ENCODE measurements at places on chromosomes 2 and 18.

DNA sequence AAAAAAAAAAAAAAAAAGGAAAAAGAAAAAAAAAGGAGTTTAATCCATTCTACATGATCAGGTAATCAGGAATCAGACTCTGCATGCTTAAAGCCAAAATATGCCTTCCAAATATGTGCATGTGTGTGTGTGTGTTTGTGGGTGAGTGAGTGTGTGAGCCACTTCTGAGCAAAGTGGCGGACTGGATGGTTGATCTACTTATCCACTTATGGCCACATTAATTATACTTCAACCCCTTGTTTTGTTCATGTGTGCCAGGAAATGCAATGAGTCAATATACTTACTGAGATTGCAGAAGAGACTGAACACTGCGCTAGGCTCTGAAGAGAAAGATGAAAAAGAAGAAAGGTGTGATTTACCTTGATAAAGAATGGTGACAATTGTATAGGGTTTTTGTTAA is 586.5 kb upstream of the NXPH2 start:
- DNase-seq, result no peak

DNA sequence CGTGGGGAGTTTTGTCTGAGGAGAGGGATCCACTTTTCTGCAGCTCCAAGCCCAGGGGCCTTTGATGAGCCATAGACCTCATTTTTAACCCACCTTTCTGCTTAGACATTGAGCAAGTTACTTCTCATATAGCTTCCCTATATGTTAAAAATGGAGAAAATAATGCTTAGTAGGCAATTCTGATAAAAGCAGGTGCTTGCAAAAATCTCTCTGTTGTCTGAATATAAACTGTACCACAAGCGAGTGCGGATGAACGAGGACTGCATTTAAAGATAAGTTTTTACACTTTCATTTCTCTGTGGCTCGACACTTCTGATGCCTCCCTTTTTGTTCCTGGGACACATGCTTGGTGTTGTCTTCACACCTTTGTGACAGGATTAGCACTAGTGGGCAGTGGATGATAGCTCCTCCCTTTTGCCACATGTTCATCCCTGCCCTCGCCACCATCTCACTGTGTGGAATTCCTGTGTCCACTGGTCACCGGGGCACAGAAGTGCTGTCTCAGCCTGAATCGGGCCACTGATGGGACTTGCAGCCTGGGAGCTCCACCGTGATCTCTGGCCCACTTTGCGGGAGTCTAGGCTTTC is 1.6 kb downstream of the TYMS start:
- DNase-seq, result peak; percentile 63

GRCh38 chr2:237412988-237413776 is 782 bp downstream of the COL6A3 start:
- DNase-seq, result no peak

- DNase-seq, result no peak
These were observed 906.7 kb downstream of the NRXN1 start for GRCh38 chr2:50125246-50125645.

DNA sequence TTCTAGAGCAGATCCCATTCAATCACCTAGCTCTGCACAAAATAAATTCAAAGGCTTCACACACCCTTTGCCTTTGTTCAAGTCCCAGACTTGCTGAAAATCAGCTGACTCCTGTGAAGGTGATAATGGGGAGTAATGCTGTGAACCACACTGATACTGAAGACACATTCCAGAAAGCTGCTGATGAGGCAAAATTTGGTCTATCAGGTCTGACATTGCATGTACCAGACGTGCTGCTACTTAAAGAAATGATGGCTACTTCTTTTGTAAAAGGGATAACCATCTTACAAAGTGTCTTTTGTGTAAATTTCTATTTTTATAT is 7.8 kb upstream of the CTIF start:
- no peak for DNase-seq

DNA sequence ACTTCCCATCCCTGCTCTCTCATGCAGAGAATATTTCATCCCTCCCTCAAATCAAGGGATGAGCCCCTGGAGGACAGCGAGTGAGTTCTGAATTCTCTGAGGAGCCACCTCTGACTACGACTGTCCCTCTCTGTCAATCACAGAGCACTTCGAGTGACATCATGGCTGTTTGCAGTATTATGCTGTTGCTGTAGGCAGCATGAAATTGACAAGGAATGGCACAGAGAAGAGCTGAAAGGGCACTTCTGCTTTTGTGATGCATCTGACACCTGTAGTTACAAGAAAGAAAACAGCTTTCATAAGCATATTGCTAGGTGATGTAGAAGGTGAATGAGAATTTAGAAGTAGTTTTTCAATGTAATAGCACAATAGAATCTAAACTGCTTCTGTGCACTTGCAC is 166.9 kb downstream of the ARHGAP15 start:
- no peak for DNase-seq

GRCh38 chr2:10924441-10924840 is 12.7 kb downstream of the KCNF1 start:
- DNase-seq, result no peak

- DNase-seq, result no peak
These were observed 117.5 kb upstream of the TMEM18 start for GRCh38 chr2:794554-795241.

DNA sequence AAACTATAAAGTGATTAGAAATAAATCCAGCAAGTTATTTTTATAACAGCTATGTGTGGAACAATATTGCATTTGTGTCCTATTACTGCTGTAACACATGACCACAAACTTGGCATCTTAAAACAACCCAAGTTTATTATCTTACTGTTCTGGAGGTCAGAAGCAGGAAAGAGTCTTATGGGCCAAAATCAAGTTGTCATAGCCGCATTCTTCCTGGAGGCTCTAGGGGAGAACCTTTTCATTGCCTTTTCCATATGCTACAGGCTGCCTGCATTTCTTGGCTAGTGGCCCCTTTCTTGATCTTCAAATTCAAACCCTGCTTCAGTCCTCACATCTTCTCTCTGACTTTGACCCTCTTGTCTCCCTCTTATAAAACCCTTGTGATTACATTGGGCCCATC is 27.0 kb upstream of the HNRNPLL start:
- no peak for DNase-seq

DNA sequence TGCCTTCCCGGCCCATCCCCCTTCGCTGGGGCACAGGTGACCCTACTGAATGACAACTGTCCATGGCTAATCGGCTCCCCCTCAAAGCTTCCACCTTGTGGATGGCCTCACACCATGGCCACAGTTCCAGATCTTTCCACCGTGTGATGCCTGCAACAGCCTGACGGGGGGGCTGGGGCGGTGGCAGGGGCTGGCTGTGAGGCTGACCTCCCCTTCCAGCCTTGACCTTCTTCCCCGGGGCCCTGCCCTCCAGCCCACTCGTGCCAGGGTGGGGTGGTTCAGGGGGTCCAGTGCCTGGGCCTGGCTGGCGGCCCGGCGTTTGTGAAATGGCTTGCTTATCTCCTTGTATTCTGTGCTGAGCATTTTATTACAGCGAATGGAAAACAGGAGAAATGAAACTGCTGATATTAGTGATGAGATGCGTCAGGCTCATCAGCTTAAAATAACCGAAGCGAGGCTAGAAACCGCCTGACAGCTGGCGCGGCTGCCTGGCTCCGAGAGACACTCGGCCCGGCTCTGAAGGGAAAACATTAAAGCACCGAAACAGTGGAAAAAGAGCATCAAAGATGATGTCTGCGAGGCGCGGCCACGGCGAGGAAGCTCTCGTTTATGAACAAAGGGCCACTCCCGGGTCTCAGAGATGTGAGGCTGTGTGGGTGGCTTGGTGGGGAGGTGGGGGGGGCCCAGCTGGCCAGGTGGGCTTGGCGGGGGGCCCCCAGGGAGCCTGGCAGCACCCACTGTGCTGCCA is 916 bp upstream of the PDCD1 start:
- DNase-seq, result no peak

DNA sequence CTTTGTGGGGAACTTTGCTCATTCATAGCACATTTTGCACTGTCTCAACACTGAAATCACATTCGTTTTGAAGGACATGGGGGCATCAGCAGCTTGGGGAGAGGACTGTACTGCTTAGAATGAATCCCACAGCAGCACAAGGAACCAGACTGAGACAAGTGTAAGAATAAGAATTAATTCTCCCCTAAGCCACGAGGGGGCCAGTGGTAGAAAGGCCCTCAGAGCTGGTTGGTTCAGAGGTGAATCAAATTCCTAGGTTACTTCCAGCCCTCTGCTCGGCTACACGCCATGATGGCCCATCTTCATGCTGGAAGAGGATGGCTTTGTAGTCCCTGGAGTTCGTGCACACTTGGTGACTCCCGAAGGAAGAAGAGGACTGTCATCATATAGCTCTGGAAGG is 12.0 kb upstream of the MC5R start:
- DNase-seq, result no peak

DNA sequence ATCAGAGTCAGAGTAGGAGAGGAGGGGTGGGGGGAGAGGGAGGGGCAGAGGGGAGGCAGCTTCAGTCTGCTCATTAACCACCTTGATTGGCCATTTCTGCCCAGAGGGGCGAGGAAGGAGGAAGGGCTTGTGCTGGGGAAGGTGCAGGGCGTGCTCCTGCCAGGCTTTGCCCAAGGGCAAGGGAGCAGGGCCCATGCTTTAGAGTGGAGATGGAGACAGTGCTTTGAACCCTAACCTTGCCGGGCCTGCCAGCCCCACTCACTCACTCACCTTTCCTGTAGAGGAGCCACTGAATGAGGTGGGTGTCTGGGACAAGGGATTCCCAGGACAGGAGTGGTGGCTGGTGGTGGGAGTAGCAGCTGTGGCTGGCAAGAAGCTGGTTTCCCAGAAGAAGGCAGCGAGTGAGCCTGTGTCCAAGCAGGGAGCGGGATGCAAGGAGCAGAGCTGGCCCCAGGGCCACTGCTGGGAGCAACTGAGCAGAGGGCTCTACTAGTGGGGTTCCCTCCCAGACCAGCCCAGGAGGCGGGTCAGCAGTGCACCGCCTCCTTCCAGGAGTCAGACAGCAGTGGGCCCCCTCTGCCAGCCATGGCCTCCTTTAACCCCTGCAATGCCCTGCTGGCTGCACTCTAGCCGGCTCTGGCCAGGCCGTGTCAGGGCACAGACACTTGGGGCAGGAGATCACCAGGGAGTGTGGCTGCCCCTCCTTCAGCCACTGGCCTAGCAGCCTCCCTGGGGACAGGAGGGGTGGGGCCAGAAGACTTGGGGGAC is 3.6 kb upstream of the RUFY4 start:
- no peak for DNase-seq

DNA sequence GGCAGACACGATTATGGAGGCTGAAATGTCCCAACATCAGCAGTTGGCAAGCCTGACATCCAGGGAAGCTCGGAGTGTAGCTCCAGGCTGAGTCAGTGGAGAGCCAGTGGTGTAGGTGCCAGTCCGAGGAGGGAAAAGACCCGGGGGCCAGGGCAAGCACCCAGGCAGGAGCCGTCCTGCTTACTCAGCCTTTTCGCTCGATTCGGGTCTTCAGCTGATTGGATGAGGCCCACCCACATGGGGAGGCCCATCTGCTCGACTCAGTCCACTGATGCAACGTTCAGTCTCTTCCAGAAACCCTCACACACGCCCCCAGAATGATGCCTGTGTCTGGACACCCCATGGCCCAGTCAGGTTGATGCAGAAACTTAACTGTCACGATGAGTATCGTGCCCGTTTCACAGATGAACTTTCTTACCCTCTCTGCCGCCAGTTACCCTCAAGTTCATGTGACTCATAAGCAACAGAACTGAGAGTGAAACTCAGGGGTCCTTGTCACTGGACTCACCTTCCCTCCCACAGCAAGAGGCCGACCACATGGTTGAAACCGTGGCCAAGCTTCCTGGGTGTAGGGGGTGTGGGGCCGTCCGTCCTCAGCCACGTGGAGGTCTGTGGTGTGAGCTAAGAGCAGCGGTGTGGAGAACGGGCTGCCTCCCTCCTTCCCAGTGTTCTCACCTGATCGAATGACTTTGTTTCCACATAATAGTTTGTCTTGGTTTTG is 197.4 kb upstream of the HDAC4 start:
- no peak for DNase-seq

DNA sequence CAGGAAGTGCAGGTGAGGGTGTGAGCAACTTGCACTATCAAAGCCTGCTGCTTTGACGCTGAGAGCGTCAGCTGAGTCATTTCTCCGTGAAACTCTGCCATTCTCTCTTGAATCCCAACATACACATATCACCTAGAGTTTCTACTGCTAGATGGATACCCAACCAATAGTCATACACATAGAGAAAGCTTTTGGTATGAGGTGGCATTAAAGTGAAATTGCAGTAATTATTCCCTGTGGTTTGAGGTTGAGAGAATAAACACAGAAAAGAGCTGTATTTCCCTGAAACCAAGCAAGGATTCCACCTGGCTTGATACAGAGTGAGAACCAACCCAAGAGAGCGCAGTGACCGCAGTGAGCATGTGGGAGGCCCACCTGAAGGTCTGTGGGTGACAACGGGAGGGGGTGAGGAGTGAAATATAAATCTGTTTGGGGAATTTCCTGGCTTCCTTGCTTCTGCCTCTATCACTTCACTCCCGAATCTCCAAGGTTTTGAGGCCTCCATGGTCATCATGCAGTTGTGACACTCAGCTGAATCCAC is 28.8 kb upstream of the TMEM18 start:
- DNase-seq, result no peak

GRCh38 chr2:196640031-196640548 is 575 bp downstream of the CCDC150 start:
- DNase-seq, result no peak

GRCh38 chr2:133642791-133643191 is 74.5 kb upstream of the NCKAP5 start:
- no peak for DNase-seq

DNA sequence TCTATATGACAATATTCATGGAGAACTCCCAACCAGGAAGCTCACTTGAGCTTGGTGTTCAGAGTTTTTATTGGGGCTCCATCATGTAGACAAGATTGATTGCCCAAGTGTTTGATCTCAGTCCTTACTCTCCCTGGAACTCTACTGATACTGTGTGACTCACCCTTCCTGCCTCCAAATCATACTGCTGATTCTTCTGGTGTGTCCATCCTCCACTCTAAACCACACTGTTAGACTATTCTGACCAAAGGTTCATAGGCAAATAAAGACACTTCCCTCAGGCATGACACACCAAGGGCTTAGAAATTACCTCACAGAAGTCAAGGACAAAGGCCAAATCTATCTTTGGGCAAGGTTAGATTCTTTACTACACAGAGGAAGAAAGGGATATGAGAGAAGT is 107.9 kb upstream of the CDH20 start:
- no peak for DNase-seq

DNA sequence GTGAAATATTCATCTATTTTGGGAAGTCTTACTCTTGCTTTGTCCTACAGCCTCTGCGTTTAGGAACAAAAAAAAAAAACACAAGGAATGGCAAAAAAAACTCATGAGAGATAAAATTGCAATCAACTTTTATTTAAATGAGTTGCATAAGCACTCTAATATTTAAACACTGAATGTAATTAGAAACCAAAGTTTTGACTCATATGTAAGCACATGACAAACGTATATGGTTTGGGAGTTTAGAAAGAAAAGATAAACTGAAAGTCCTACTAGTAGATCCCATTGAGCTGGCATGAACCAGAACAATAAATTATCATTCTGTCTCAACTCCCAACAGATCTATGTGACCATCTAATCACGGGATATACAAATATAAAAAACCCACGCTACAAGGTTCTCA is 44.8 kb downstream of the REV1 start:
- DNase-seq, result no peak

GRCh38 chr18:3449512-3450011 is 410 bp upstream of the TGIF1 start:
- no peak for DNase-seq
